NCI-H1048 (cell line): ENCODE measurements at places on chromosomes 2 and 18.
A peak's percentile ranks its signal among the peaks of the same experiment; 100 is the strongest.

GRCh38 chr2:60565472-60565871 is 12.0 kb upstream of the BCL11A start:
- DNase-seq, result no peak

- no peak for DNase-seq
Measured at GRCh38 chr2:196316050-196316430, 144.7 kb upstream of the STK17B start.

GRCh38 chr2:218452079-218452478 is 33.2 kb downstream of the VIL1 start:
- no peak for DNase-seq

- DNase-seq, result no peak
Measured at GRCh38 chr18:27449104-27449503, 264.0 kb upstream of the CHST9 start.

GRCh38 chr2:100260712-100261620 is 61.3 kb downstream of the LONRF2 start:
- no peak for DNase-seq

DNA sequence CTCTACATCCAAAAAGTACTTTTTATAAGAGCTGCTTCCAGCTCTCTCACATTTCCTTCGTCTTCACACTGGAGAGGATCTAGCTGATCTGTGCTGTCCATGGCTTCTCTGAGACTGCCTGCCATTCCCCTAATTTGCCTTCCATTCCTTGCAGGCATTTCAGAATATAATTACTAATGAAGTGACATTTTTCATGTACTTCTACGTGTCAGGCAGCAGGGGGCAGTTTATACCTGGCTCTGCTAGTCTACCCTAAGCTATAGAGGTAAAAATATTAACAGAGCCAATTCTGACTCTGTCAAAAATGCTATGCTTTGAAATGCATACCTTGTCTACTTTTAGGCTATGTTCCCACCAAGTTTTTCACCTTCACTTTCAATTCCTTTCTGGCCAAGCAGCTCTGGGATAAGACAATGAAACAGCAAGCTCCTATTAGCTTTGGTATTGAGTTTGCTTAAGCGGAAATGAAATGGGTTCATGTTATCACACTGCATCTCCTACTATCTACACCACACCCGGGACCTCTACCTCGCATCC is 81.9 kb downstream of the MEP1B start:
- peak; percentile 47 for DNase-seq

- no peak for DNase-seq
Measured at GRCh38 chr2:204491528-204491927, 53.7 kb upstream of the PARD3B start.

GRCh38 chr2:198994678-198995077 is 463.1 kb downstream of the SATB2 start:
- no peak for DNase-seq

DNA sequence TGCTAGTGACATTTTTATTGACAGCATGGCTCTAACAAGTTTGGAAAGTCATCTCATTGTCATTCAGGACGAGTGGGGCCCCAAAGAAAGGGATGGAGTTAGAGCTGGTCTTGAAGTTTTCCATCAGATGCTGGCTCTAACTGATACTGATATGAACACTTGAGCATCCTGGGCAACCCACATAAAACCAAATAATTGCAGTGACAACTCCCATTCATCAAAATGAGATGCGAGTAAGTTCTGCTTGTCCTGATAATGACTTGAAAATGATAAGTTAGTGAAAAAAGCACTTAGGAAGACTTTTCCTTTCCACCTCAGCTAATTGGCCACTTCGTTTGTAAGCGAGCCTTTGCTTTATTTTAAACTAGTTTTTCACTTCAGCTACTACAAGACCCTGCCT is 147.6 kb downstream of the SP3 start:
- no peak for DNase-seq

DNA sequence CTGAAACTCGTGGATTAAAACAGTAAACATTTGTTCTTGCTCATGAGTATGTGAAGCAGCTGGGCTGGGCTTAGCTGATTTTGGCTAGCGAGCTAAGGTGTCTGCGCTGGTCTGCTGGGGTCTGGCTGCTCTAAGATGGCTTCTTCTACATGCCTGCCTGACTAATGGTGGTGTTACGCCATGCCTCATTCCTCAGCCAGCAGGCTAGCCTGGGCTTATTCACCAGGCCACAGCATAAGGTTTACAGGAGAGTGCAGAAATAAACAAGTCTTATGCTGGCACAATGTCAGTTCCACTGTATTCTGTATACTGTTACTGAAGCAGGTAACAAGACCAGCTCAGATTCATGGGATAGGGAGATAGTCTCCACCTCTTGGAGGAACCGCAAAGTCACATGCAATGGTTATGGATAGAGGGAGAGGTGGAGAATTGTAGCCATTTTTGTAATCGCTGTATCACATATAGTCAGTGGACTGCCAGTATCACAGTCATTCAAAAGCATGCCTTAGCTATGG is 80.0 kb downstream of the RHBDD1 start:
- DNase-seq, result no peak
